ENCODE measurements at places on chromosomes 11 and 22.

DNA sequence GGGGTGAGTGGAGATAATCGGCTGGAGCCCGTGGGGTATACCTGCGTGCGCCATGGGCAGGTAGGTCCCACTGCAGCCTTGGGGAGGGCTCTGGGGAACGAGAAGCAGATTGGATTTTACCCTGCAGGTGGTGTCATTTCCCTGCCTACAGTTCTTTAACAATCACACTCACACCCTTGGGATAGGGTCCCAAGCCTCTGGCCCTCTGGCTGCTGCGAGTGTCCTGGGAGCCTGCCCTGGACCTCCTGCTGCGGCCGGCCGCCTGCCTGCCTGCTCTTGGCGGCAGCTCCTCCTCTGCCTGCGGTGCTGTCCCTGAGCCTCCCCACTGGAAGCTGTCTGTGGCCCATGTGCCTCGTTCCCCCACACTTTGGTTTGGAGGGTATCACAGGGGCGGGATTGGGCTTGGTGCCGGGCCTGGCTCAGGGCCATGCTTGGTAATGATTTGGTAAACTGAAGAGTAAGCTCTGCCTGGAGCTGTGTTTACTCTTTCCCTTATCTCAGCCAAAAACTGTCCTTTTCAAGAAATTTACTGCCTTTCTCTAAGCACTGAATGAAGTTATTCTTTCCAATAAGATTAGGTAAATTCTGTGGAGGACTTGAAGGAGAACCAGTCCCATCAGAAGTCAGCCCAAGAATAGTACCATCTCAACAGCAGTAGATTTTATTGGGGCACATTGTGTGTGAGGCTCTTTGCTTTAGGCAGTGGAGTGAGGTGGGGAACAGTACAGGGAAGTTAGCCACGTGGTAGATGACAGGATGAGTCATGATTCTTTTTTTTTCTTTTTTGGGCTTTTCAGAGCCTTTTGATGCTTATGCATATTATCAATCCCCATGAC lies 53.7 kb downstream of the TBC1D22A start:
- peak; percentile 77 for DNase-seq

- DNase-seq = no peak
Measured at GRCh38 chr11:122248131-122248530, 132.1 kb upstream of the BLID start.

DNA sequence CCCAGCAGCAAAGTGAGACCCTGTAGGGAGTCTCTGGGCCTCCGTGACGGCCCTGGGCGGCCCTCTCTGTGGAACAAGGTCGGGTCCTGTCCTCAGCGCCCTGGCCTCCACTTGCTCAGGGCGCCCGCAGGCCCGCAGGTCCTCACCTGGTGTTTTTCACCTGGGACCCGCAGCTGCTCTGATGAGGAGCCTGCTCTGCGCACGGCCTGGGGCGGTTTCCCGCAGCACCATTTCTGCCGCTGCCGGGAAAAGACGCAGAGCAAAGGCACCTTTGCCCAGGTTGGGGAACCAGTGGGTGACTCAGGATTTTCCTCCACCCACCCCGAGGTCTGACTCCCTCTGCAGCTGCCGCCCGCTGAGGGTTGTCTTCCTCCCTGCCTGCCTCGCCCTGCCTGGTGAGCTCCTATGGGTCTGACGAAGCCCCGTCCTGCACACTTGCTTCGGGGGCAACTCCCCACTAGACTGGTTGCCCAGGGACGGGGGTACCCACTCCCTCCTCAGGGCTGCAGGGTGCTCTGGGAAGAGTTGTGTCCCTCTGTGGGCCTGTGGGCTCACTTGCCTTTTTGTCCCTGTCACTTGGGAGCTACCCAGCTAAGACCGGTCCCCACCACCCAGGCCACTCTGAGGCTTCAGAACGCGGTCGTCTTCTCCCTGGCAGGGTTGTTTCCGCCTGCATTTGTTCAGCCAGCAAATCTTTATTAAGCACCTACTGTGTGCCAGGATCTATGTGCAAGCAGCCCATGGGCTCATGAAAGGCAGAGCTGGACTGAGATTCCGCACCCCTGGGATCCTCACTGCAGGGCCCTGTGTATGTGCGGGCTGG lies 89.5 kb downstream of the KCNQ1 start:
- DNase-seq = no peak

DNA sequence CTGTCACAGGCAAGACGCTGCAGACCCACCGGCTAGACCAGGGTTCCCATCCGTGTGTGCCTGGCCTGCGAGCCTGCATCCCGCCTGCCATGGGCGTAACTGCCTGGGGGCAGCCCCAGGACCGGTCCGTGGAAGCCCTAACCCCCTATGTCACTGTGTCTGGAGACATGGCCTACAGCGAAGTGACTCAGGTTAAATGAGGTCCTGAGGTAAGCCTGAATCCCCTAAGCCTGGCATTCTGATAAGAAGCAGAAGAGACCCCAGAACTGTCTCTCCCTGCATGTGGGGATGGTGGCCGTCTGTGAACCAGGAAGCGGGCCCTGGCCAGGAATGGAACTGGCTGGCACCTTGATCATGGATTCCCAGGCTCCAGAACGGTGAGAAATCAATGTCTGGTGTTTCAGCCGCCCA lies 570.1 kb downstream of the BRD1 start:
- no peak for DNase-seq

DNA sequence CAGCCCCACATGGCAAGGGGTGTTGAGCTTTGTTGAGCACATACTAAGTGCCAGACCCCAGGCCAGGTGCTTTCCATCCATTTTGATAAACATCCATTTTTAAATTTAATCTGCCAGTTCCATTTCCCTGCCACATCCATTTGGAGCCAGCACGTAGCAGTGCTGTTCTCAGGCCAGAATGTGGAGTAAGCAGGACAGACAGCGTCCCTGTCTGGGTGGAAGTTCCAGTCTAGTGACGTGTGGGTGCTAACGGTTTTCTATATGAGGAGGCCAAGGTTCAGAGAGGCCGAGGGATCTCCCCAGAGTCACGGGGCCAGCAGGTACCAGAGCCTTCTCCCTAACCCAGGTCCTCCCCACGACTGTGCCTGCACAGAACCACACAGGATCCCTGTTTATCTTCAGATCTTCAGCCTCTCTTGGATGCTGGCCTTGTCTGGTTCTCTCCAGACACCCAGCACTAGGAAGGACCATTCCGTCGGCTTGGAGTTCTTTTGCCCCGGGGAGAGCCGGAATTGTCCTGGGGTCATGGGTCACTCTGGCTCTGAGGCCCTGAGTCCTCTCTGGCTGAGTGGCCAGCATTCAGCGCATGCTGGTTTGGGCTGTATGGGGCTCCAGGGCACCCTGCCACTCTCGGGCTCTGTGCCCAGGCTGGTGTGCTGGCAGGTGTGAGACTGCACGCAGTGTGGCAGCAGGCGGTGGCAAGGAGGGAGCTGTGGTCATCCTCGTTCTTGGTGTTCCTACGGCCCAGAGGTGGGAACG lies 63.6 kb upstream of the PPARA start:
- no peak for DNase-seq

- DNase-seq = peak; percentile 69
Measured at GRCh38 chr11:57405271-57405860, 14.9 kb upstream of the PRG2 start.

DNA sequence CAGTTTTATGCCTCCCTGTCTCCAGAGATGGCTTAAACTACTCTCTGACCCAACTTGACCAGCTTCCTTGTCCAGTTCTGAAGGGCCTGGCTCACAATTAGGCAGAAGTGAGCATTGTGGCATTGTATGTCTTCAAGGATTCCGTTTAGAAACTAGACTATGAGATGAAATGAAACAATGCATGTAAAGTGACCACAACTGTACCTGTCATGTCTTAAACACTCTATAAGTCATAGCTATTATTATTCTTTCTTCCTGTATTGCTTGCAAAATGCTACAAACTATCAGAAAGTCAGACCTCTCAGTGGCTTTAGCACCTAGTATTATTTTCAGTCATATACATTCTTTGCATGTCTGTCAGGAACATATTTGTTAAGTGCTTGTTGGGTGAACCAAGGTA lies 127.9 kb upstream of the MTMR2 start:
- DNase-seq = no peak

- DNase-seq = no peak
Measured at GRCh38 chr22:44578516-44579230, 80.6 kb upstream of the RTL6 start.

DNA sequence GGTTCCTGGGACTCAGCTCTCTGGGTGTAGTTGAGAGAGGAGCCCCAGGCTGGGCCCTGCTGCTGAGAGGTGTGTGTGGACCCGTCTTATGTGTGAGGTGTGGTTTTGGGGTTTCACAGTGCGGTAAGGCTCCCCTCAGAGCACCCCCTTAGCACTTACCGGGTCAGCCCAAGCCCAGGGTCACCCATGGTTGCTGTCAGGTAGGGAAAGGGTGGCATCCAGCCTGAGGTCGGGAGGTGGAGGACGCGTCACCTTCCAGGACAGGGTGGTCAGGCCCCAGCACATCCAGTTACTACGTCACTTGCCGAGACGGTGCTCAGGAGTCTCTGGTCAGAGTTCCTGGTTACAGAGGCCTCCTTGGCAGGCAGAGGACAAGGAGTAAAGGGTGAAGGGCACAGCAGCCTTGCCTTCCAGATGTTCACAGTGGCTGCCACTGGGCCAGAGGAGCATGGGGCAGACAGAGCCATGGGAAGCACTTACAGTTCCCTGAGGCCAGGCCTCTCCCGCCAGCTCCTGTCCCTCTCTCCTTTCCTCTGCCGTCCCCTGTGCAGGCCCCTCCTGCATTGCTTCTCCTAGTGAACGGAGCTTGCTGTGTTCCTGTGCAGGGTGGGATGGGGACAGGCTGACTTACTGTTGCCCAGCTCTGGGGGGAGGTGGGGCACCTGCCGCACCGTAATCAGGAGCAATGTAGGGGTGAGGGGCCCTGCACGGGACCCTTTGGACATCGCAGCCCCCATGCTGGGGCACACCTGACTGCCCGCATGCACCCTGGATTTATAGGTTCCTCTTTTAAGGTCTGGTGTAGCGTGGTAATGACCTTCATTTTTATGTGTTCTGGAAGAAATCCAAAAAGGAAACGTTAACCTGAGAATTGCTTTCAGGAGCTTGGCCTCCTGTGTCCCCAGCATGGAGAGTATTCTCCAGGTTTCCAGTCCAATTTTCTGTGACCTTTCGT lies 285.9 kb downstream of the TBC1D22A start:
- DNase-seq = no peak

DNA sequence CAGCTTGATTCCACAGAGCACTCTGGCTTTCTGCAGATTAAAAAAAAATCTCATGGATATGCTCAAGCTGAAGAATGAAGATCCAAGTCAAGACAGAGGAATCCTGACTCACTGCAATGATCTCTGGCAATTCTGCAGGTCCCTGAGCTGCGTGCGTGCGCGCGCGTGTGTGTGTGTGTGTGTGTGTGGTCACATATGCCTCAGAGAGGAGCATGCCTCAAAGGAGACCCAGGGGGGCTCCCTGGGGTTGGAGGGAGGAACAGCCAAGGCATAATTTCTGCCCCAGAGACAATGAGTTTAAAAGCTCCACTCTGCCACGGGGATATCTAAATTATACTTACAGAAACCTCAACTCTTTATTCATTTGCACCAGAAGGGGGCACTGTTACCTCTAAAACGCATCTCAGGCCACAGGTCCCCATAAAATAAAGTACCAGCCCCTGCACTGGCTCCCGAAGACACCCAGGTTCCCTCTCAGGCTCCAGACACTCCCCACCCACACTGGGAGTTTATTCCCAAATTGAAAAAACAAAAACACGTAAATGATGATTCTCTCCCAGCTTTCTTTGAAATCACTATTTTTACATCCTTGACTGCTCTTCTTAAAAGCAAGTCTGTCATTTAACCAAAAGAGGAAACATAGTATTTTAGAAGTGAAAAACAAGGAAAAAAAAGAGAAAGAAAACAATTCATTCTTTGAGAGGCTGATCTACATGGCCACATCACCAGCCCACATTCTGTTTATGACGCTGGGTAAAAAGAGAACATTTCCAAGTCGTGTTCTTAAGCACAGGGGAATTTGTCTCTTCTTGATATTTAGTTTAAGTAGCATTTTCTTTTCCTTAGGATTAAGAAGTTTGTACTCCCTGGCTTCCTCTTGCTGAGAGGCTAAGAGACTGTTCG lies 401.0 kb downstream of the LARGE1 start:
- peak; percentile 15 for DNase-seq

- no peak for DNase-seq
Measured at GRCh38 chr11:63599211-63600122, 14.8 kb downstream of the PLAAT3 start.

DNA sequence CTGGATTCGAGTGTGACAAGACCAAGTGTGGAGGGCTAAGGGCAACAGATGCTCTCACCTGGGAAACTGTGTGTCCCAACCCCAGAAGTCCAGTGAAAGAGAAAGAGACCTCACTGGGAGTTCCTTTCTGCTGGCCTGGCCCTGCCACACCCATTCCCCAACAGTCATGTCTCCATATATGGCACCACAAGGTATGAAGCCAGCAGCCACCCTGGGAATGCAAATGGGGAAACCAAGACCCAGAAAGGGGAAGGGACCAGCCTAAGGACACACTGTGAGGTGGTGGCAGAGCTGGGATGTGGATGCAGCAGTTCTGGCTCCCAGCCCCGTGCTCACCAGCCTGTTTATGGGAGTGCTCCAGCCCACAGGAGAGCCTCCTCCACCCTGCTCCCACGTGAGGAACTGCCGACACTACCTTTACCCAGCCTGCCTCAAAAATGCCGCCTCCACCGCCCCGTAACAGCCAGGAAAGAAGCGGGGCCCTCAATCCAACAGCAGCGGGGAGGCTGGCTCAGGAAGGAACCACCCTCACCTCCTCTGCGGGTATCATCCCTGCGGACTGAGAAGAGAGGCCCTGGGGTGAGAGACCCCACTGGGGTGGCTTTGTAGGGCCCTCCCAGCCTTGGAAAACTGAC lies 12.6 kb downstream of the LMO1 start:
- no peak for DNase-seq

- DNase-seq = no peak
Measured at GRCh38 chr11:129382583-129382982, 6.9 kb downstream of the BARX2 start.

DNA sequence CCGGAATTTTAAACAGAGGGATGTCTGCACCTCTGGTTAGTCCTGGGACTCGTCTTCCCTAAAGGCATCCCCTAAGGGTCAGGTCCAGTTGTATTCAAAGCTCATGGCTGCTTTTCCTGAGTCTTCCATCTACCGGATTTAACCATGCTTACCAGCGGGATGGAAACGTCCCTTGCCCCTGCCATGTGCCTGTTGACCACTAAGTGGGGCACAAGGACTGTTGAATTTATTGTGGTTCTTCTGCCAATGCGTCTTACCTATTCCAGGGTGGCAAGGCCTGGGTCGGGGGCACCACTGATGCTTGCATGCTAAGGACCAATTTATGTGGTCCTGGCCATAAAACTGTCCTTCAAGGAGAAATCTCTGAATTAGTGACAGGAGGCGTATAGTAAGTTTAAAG lies 25.6 kb downstream of the ANKRD42 start:
- no peak for DNase-seq

DNA sequence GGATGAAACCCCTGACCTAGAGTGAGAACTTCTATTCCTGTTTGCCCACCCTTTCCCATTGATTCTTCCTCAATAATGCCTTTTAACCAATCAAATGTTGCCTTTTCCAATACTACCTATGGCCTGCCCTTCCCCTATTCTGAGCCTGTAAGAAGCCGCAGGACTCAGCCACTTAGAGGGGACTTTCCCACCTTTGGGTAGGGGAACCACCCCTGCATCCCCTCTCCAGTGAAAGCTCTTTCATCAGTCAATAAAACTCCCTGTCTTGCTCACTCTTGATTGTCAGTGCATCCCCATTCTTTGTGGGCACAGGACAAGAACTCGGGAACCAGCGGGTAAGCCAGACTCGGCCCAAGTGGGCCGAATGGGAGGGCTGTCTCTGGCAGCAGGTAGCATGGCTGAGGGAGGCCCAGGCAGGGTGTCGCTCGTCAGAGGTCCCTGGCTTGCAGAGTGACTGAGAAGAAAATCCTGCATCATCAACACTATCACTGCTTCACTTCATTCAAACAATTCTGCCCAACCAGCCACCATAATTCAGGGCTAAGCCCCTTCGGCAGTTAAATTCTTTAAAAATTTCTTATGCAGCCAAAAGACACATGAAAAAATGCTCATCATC lies 30.4 kb downstream of the LDHAL6A start:
- peak; percentile 25 for DNase-seq
